Endothelial cell of coronary artery (primary cell): ENCODE measurements at places on chromosomes 12 and 14. TPM values are rescaled to one million over a fixed set of nuclear protein-coding genes. Genes with fewer than 3 reads are reported as not detected.

SLC15A5 gene
- total RNA-seq: not detected in 2 replicates

EML5 gene
- total RNA-seq: under 0.01 TPM in 1 of 2 replicates, not detected in the other

PPP1CC gene
- total RNA-seq: 94.5 and 124 TPM in 2 replicates

ERP27 gene
- 0.09 and 0.27 TPM in 2 replicates for total RNA-seq

USP44 gene
- 0.63 and 0.85 TPM in 2 replicates for total RNA-seq

IFI27 gene
- total RNA-seq: 168 and 327 TPM in 2 replicates

PZP gene
- 0.47 and 1.5 TPM in 2 replicates for total RNA-seq

CCND2 gene
- 28.2 and 29.9 TPM in 2 replicates for total RNA-seq

LUM gene
- total RNA-seq: 0.18 and 1.2 TPM in 2 replicates

RIMBP2 gene
- not detected in 2 replicates for total RNA-seq

PWP1 gene
- 138 and 145 TPM in 2 replicates for total RNA-seq

HOXC9 gene
- not detected in 2 replicates for total RNA-seq

IL22 gene
- not detected in 2 replicates for total RNA-seq

ACOT6 gene
- 0.09 TPM in 1 of 2 replicates, not detected in the other for total RNA-seq

KRT82 gene
- not detected in 2 replicates for total RNA-seq

TMX1 gene
- total RNA-seq: 42.4 and 42.7 TPM in 2 replicates

RGS6 gene
- not detected in 2 replicates for total RNA-seq

SDR9C7 gene
- total RNA-seq: not detected in 2 replicates

TXNDC16 gene
- total RNA-seq: 2.5 and 3.3 TPM in 2 replicates
